ENCODE measurements at places on chromosomes 2 and 18.

DNA sequence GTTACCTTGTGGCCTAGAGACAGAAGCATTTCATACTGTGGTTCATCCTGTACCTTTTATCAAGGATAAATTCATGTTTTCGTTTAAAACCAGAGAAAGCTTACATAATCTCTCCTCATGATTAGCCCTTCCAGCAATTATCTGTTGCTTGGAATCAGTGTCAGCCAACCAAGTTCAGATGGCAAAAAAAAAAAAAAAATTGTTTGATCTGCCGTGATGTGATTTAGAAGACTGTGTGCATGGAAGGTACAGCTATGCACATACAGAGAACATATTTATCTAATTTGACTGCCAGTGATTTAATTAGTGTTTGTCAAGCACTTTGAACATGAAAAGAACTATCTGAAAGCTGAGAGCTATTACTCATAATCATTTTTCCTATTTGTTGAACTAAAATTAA lies 180.9 kb downstream of the ZEB2 start:
- no peak for DNase-seq

DNA sequence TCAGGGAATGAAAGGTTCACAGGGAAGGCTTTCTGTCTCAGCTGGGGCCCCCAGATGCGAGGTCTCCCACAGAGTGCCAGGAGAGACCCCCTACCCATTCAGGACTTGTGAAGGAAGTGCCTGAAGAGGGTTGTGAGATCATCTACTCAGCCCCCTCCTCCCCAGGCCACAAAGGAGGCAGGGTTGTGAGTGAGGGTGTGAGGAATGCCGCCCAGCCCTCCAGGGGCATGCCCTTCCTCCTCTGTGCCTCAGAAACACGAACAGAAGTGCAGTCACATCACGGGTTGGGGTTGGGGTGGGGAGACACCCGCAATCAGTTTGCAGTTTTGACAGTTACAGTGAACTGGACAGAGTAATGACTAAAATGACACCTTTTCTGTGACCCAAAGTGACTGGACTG lies 5.0 kb downstream of the MAL start:
- no peak for DNase-seq

DNA sequence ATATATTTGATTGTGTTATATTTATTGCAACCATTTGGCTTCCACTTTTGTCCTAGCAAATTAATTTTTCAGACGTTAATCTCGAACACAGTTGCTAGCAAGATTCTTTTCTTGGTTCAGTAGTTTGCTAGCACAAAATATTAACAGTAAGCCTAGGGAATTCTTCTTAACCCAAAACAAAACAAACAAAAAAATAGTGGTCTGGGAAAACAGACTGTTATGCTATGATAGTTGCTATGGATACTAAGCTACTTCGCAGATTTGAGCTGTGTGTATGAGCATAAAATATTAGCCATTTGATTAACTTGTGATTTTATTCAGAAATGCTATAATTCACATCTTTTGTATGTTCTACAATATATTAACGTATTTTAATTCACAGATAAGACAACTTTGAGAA lies 541.5 kb upstream of the NETO1 start:
- DNase-seq: no peak

GRCh38 chr2:37849911-37850310 lies 75.2 kb upstream of the RMDN2 start:
- no peak for DNase-seq

GRCh38 chr2:121626777-121627524 lies 22.3 kb downstream of the CLASP1 start:
- DNase-seq: no peak

- DNase-seq: no peak
Observed at GRCh38 chr18:35028536-35028935, 12.7 kb upstream of the MAPRE2 start.
